ENCODE measurements at places on chromosomes 2 and 18.

DNA sequence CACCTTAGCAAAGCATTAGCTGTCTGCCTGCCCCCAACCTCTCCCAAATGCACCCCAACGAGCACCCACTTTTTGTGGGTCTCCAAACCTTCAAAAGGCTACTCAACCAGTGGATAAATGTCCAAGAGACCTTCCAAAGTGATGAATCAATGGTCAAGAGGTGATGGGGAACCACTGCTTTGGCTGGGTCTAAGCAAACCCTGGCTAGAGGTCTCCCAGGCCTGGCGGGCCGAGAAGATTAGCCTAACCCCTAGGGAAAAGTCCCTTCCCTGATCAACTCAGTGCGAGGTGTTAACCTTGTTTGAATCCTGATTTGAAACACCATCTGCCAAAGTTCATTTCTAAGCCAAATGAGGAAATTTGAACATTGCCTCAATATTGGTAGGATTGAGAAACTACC lies 144.7 kb upstream of the SIX3 start:
- no peak for DNase-seq

DNA sequence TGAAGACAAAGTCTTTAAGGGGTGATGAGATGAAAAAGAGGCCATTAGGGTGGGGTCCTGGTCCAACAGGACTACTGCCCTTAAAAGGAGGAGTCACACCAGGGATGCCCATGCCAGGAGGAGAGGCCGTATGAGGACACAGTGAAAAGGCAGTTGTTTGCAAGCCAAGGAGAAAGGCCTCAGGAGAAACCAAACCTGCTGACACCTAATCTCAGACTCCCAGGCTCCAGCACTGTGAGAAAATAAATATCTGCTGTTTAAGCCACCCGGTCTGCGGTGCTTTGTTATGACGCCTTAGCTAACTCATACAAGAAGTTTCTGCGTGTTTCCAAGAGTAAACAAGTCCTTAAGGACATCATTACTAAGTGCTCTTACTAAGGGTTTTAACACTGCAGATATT lies 93.6 kb downstream of the DNER start:
- no peak for DNase-seq

DNA sequence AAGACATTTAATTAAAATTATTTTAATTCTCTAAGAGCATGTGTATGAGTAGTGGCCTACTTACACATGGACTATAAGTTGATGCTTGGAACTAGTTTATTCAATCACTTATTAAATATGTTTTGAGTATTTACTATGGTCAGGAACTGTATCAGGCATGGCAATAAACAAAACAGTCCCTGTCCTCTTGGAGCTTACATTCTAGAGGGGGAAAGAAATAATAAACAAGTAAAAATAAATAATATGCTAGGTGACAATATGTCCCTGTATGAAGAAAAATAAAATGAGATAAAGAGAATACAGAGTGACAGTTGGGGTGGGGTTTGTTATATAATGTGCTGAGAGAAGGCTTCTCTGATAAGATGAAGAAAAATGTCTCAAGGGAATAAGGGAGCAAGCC lies 74.5 kb downstream of the MYO3B start:
- DNase-seq, result no peak

DNA sequence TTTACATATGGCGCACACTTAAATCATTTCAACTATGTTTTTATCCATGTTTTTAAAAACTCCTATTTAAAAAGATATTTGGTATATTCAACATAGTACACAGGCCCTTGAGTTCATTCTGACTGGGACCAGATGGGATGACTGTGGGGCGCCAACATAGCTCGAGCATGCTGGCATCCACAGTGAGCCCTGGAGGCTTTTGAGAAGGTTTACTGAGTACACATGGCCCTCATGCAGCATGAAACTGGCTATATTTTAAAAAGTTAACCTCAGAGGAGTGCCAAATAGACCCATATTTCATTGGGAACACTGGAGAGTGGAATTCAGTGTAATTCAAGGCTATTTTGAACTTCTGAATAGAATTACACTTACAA lies 83.6 kb downstream of the CCDC85A start:
- DNase-seq, result no peak

DNA sequence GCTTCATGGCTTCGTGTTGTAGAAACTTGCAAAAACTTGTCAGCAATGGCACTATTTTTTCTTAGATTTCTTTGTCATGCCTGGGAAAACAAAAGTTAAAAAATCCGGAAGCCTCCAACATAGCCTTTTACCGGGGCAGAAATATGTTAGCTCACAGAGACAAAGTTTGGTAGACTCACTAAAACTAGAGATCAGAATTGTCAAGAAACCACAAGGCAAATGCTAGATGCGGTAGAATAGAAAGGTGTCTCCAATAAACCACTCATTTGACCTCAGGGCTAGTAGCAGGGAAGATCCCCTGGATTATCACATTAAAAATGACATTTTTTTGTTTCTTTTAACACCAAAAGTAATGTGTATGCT lies 405 bp downstream of the CASP10 start:
- DNase-seq, result no peak

DNA sequence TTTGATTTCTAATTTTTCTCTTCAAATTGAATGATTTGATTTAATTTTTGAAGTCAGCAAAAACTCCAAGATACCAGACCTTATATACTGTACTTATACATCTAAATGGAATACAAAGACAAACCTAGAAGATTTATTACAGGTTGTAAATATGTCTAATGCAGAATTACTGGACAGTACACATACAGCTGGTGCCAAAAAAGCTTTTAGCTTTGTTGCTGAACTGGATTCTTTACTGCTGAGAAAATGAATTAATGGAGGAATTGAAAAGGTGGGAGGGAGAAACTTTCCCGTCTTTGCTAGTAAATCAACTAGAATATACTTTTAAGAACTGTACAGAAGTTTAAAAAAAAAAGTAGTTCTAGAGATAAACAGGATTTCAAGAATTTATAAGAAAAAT lies 17.5 kb downstream of the C1D start:
- no peak for DNase-seq

DNA sequence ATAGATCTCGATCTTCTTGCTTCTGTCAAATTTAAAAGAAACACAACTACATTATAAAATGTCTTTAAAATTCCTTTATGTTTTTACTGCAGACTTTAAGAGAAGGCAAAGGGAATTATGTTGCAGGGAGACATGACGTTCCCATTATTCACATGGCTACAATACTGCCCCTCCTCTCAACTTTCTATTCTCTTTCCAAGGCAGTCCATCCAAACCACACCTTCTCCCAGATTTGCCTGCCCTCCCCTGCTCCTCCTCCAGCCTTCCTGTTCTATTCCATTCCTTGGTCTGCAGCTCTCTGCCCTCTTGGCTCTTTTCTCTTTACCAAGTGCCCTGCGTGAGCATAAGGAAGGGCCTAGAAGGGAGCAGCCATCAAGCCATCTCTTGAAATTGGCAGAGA lies 61.3 kb downstream of the NABP1 start:
- no peak for DNase-seq

DNA sequence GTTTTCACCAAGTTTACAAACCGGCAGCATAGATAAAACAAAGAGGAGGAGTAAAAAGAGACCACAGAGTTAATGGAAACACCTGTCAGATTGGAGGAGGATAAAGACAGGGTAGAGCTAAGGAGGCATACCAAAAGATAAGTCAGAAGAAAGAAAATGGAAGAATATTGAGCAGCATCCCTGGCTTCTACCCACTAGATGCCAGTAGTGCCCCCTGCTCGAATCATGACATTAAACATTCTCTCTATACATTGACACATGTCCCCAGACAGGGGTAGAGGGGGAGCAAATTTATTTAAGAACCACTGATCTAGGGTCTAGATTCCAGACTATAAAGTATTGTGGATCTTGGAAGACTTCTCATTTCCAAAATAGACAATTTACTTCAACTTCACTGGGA lies 159.8 kb upstream of the ETAA1 start:
- no peak for DNase-seq

DNA sequence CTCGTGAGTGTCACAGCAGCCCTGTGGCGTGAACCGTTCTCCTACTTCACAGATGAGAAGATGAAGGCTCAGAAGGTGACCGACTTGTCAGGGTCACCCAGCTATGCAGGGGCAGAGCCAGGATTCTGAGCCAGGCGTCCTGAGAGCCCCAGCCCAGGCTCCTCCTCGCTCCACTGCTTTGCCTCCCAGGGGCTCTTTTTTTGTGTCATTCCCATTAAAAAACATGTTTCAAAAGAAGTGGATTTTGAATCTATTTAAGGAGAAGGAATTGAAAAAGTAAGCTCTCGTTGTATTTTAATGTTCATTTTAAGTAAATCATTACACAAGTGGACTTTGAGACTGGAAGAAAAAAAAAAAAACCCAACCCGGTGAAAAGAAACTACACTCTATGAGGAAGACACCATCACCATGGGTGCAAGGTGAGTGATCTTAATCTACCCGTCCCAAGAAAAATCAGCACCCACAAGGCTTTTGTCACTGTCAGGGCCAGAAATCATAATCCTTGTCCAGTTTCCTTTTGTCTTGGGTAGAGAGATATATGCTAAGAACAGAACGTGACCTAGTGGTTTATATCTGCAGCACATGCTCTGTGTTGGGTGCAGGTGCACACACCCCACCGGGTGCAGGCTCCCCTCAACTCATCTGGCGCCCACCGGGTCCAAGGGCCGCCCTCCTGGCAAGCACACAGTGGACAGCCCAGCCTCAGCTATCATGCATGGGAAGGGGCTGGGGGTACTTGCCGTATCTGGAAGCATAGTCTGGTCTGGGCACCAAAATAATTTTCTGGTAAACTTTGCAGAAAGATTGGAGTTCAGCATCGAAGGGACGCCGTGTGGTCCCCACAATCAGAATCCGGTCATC lies 73.5 kb upstream of the ASB18 start:
- no peak for DNase-seq

DNA sequence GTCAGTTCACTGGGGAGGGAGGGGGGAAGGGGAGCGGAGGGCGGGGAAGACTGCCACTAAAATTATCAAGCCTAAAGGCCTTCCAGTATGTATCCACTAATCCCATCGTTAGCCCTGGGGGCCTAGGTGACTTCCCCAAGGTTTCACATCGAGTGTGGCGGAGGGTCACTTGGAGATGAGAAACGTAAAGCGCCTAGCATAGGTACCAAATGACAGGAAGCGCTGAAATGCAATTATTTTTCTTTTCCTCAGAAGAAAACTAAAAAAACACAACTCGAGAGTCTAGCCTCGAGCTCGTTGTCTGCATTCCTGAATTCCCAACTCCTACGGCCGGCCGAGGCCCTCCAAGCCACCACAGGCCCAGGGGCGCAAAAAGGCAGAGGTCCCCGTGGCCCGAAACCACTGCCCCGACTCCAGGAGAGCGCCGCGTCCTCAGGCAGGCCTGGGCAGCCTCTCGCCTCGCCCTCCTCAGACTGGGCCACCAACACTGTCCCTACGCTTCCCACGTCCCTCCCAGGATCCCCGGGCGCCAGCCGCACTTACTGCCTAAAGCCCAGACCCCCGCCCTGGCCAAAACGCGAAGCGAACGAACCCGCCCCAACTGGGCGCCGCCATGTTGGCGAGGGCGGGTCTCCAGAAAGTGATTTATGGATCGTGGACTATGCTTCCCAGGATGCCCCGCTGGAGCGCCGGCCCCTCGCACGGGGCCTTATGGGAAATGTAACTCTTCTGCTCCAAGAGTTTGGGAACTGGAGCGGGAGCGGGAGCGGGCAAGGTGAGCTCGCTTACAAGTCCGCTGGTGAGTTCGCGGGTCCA lies at the start of gene USP40:
USP40 (minus strand) TSS at position 642 of the 816 bp plus-strand sequence. CDS start 1,228 bp downstream, outside the sequence.
- peak; percentile 94 for DNase-seq

GRCh38 chr2:10647441-10647840 lies 42.3 kb downstream of the NOL10 start:
- DNase-seq, result no peak

- no peak for DNase-seq
Observed at GRCh38 chr2:151033271-151034248, 228.1 kb downstream of the RBM43 start.

DNA sequence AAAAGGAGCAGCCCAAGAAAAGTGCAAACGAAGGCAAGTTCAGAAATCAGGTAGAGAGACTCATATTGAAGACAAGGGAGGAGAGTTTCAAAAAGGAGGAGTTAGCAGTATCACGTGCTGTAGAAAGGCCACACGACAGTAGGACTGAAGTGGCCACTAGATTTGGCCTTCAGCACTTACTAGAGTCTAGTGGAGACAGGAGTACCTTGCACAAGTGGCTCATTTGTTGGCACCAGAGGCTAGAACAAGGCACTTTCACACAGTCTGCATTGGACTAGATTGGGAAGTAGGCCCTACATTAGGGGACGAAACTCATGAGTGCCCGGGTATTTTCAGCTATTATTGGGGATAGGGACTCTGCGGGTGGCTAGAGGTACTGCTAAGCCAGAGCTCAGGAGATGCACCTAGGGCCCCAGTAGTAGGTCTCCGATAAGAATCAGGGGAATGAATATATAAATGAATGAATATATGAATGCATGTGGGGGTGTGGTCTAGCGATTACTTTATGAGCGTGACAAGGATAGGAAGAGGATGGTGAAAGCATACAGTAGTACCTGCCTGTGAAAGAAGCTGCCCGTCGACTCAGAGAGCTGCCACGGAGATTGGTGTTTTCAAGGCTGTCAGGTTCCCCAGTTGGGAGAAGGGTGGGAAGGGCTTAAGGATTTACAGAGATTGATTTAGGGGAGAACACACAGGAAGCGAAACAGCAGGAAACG lies 1.4 kb upstream of the NCOA1 start:
- no peak for DNase-seq

DNA sequence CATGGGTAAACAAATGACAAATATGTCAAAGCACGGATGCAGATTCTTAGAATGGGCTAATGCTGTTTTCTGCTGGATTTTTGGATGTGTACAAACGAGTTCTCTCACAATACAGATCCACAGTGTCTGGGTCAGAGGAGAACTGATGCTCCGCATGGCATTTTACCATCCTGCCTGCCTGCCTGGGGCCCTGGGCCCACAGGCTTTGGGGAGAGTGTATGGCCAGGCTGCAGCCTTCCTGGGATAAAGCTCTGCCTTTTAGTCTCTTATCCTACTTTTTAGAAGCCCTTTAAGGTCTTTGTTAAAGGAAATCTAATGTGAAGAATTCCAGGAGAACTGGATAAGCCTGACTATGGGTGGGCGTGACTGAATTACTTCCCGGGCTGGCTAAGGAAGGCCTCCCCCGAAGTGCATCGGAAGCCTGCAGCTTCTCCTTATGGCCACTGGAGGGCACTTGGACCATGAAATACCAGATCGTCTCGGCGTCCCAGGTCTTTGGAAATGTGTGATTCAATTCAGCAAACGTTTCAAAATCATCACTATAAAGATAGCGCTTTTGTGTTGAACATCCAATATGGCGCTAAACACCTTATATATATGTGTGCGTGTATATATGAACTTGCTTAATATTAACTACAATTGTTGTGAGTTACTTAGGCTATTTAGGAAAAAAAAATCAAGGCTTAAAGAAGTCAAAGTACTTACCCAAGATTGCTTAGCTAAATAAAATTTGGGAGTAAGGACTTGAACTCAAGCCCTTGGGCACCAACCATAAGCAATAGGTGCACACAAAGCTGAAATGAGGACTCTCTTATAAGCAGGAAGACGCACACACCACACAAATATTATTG lies 15.2 kb upstream of the DNPEP start:
- peak; percentile 81 for DNase-seq

DNA sequence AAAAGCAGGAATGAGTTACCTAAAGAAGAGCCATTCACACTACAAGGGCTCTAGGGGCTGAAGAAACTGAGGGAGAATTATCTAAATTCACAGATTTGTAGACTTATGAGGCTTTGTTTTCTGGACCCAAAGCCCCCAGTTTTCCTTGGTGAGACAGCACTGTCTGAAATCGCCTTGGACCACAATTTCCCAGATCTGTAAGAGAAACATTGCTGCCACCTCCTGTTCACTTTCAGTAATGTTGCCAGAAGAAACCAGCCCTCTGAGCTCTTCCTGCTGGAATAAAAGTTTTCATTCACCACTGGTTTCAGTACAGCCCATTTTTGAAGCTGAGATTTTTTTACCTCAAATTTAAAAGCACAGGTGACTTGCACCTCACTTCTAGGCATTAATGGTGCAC lies 169.2 kb downstream of the CDH20 start:
- peak; percentile 65 for DNase-seq
